ENCODE measurements at places on chromosomes 13 and 19. TPM values are rescaled to one million over a fixed set of nuclear protein-coding genes. Genes with fewer than 3 reads are reported as not detected.
A peak's percentile ranks its signal among the peaks of the same experiment; 100 is the strongest.

DNA sequence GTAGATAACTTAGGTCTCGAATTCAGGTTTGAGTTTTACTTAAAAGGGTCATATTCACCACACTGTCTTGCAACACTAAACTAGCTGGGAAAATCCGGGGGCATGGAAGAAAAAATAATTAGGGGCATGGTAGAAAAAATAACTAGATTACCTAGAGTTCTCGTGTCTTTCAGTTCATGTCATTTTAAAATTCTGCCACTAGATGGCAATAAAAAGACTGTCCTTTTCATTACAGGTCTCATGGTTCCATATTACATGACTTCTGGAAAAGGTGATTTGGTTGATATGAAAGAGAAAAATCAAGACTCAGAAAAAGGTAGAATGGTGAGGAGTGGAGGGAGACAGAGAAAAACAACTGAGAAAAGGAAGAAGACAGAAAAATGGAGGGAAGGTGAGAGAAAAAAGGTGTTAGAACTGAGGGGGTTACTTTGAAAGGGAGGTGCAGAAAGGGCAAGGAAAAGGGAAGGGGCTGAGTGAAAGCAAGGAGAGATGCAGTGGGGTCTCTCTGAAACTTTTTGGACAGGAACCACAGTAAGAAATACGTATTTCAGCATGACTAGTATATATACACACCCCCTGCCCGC is 299.0 kb downstream of the KLF12 start:
- H3K27me3 ChIP-seq, result no peaks in the 10 kb centered on the region
- no peak overlapping the region for H3K27ac ChIP-seq

DNA sequence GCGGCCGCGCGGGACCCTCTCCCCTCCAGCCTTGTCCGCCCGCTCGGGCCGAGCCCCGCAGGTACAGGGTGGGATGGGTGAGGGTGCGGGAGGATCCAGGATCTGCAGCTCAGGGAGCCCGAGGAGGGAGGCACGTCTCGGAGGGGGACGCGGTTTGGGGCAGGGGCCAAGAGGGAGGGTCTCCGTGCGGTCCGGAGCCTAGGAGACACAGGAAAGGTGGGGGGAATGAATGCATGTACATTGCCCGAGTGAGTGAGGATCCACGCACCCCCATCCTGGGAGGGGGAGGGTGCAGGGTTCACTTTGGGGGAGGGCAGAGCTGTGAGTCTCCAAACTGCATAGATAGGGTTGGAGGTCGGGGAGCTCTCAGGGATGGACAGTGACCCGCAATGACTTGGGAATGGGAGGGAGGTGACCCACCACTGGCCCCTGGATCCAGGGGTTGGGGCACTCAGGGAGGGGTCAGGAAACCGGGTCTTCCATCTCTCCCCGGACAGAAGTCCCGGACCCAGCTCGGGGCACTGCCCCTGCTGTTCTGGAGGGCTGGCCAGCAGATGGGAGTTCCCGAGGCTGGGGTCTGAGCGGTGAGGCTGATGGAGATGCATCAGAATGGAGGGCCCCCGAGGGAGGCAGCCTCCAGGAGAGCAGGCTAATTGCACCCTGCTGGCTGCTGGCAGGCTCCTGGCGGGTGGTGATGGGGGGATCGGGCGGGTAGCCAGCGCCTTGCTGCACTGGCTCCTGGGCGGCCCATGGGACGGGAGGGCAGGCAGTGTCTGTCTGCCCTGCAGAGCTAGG is 547 bp downstream of the KCNN1 start:
- peak overlapping the region; percentile 29 for H3K4me3 ChIP-seq
- H3K27ac ChIP-seq, result no peak overlapping the region
- H3K4me1 ChIP-seq, result no peaks in the 10 kb centered on the region
- no peaks in the 10 kb centered on the region for H3K36me3 ChIP-seq
- no peak for DNase-seq
- H3K27me3 ChIP-seq, result no peaks in the 10 kb centered on the region

DNA sequence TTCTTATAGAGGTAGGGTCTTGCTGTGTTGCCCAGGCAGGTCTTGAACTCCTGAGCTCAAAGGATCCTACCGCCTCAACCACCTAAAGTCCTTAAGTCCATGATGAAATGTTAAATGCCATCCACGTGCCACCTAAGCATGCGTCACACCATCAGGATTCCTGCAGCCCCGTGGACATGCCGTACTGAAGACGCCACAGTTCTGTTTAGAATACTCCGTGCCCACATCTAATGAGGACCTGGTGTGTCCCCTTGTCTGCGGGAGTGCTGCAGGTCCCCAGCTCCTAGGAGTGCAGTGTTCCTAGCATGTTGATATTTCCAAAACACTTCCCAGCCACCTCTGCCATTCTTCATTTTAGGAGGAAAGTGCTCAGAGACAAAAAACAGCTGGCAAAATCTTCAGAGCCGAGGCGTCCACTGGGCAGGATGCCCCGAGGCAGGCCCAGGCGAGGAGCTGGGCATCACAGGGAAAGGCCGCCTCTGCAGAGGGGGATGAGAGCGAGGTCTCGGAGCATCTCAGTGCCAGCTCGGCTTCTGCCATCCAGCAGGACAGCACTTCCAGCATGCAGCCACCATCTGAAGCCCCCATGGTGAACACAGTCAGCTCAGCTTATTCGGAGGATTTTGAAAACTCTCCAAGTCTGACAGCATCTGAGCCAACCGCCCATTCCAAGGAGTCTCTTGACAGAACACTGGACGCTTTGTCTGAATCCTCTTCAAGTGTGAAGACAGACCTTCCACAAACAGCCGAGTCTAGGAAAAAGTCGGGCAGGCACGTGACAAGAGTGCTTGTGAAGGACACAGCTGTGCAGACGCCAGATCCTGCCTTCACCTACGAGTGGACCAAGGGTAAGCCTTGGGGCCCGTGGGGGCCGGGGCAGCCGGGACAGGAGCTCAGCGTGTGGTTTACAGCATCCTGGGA is 13.2 kb downstream of the C19orf44 start:
- H3K27me3 ChIP-seq, result no peaks in the 10 kb centered on the region
- no peak overlapping the region for H3K4me3 ChIP-seq
- no peaks in the 10 kb centered on the region for H3K4me1 ChIP-seq
- no peak for DNase-seq

- peak; percentile 45 for DNase-seq
- no peaks in the 10 kb centered on the region for H3K4me1 ChIP-seq
- H3K27me3 ChIP-seq, result no peaks in the 10 kb centered on the region
- H3K4me3 ChIP-seq, result no peak overlapping the region
- H3K27ac ChIP-seq, result no peak overlapping the region
- no peaks in the 10 kb centered on the region for H3K36me3 ChIP-seq
Observed at GRCh38 chr19:42412661-42413076, 14.5 kb downstream of the LIPE start.

GRCh38 chr19:42270346-42271044 is 1.4 kb downstream of the CIC start:
- H3K4me1 ChIP-seq, result peaks cover 25% of the 10 kb centered on the region
- peak; percentile 84 for DNase-seq
- peak overlapping the region; percentile 91 for H3K4me3 ChIP-seq
- H3K36me3 ChIP-seq, result peaks cover 6% of the 10 kb centered on the region

DNA sequence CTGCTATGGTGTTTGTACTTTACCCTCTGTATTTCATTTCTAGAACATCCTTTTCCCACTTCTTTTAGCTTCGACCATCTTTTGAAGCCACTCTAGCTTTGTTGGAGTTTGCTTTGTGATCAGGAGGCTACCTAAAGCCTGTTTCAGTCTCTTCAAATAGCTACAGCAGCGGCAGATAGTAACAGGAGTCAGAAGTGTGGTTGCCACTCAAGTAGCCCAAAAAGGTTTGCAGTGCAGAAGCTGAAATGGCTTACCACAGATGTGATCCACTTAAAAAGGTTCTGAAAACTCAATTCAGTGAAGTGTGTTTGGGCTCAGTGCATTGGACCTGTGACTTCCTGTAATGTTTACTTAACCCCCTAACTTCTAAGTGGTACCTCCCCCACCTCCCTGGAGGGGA is 26.2 kb downstream of the WASF3 start:
- no peaks in the 10 kb centered on the region for H3K4me1 ChIP-seq
- no peaks in the 10 kb centered on the region for H3K27me3 ChIP-seq
- no peak for DNase-seq
- H3K27ac ChIP-seq, result no peak overlapping the region
- H3K4me3 ChIP-seq, result no peak overlapping the region

DNA sequence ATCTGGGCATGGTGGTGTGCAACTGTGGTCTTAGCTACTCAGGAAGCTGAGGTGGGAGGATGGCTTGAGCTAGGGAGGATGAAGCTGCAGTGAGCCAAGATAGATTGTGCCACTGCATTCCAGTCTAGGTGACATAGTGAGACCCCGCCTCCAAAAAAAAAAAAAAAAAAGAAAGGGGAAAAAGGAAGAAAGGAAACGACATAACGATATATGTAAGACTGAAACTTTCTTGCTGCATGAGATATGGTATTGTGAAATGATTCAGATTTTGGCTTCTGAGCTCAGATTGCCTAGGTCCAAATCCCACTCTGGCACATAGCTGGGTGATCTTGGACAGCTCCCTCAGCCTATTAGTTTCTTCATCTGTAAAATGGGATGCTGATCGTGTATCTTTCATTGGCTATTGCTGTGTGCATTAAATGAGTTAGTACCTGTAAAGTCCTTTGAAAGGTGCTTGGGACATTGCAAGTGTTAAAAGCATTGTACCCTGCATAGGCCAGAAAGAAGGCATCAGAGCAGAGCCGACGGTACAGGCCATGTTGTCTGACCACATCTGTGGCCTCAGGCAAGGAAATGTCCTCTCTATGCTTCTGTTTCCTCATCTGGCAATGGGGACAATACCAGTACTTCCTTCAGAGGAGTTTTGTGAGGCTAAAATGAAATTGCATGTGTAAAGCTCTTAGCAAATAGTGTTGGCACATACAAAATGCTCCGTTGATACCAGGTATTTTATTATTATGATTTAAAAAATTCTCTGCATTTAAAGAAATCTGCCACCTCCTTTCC is 32.6 kb upstream of the SLC46A3 start:
- H3K27me3 ChIP-seq, result no peaks in the 10 kb centered on the region
- H3K27ac ChIP-seq, result no peak overlapping the region
- H3K36me3 ChIP-seq, result no peaks in the 10 kb centered on the region

- H3K27me3 ChIP-seq, result no peaks in the 10 kb centered on the region
- no peak overlapping the region for H3K4me3 ChIP-seq
- no peak overlapping the region for H3K27ac ChIP-seq
- no peaks in the 10 kb centered on the region for H3K36me3 ChIP-seq
- H3K4me1 ChIP-seq, result no peaks in the 10 kb centered on the region
- DNase-seq, result peak; percentile 52
Observed at GRCh38 chr19:30686176-30686820, 314.1 kb downstream of the ZNF536 start.

- no peak for DNase-seq
- H3K4me1 ChIP-seq, result no peaks in the 10 kb centered on the region
- no peak overlapping the region for H3K4me3 ChIP-seq
- H3K27me3 ChIP-seq, result no peaks in the 10 kb centered on the region
- H3K27ac ChIP-seq, result no peak overlapping the region
- H3K36me3 ChIP-seq, result no peaks in the 10 kb centered on the region
Observed at GRCh38 chr13:77811381-77811780, 107.2 kb downstream of the EDNRB start.

- no peaks in the 10 kb centered on the region for H3K4me1 ChIP-seq
- no peak for DNase-seq
- no peak overlapping the region for H3K27ac ChIP-seq
- no peak overlapping the region for H3K4me3 ChIP-seq
- no peaks in the 10 kb centered on the region for H3K36me3 ChIP-seq
Observed at GRCh38 chr19:39759457-39760184, 19.0 kb upstream of the LEUTX start.

DNA sequence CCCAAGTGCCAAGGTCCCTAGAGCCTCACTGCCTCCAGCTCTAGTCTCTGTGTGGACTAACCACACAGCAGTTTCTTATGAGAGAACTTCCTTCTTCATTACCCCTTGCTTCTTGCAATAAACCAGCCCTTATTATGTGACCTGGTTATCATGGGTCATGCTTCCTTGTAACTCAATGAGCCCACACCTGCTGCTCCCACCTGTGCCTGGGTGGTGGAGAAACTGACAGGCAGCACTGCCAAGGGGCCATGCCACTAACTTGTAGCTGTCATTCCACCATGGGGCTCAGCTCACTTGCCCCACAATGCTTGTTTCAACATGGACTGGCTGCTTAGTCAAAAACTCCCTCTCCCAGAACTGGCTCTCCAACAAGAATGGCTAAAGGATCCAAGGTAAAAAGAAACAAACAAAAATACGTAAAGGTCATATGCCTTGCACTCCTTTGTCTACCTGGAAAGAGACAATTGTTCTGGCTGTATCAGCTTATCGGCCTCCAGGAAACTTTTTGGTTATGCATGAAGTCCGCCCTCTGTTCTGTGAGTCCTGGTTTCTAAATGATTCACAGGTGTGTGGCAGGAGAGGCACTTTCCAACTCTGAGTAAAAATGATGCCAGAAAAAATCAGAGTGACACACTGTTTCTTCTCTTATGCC is 446.4 kb downstream of the COG6 start:
- H3K27ac ChIP-seq, result no peak overlapping the region
- H3K4me1 ChIP-seq, result peaks cover 4% of the 10 kb centered on the region
- no peak overlapping the region for H3K4me3 ChIP-seq
- H3K27me3 ChIP-seq, result no peaks in the 10 kb centered on the region
- DNase-seq, result no peak

DNA sequence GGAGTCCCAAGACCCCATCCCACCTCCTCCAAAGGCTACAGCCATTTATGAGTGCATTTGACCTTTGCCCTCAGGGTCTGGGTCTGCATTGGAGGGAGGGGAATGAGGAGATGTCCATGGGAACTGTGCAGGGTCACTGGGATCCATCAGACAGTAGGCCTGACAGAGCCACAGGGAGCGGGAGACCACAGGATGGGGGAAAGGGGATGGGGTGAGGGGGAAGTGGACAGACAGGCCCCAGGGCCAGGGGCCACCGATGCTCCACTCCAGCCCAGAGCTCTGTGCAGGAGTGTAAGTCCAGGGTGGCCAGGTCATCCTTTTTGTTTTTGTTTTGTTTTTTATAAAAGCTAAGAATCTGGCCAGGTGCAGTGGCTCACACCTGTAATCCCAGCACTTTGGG is 82.5 kb downstream of the CHST8 start:
- H3K27ac ChIP-seq, result no peak overlapping the region
- no peaks in the 10 kb centered on the region for H3K27me3 ChIP-seq
- no peak for DNase-seq
- no peaks in the 10 kb centered on the region for H3K36me3 ChIP-seq
- H3K4me1 ChIP-seq, result no peaks in the 10 kb centered on the region
- H3K4me3 ChIP-seq, result no peak overlapping the region

Gene SLC25A41
- 0.28 TPM for total RNA-seq

Gene MAB21L1
- total RNA-seq, result 0.47 TPM

Gene SBK2
- total RNA-seq, result not detected

Gene ZNF844
- total RNA-seq, result 28.1 TPM

Gene HMGB1
- 264 TPM for total RNA-seq

Gene CD33
- total RNA-seq, result 14.0 TPM

Gene IL17D
- 0.44 TPM for total RNA-seq

Gene SMIM44
- not detected for total RNA-seq

Gene C13orf42
- total RNA-seq, result not detected

Gene TNPO2
- total RNA-seq, result 62.7 TPM

Gene SIN3B
- 62.0 TPM for total RNA-seq

Gene PSG11
- total RNA-seq, result not detected

Gene HNRNPA1L2
- total RNA-seq, result 9.3 TPM

Gene TMED1
- total RNA-seq, result 36.0 TPM

Measured in kidney (tissue), 22 donors.